Naive thymus-derived CD4-positive, alpha-beta T cell (primary cell): ENCODE measurements at places on chromosomes 6 and 20. TPM values are rescaled to one million over a fixed set of nuclear protein-coding genes. Genes with fewer than 3 reads are reported as not detected.

DNA sequence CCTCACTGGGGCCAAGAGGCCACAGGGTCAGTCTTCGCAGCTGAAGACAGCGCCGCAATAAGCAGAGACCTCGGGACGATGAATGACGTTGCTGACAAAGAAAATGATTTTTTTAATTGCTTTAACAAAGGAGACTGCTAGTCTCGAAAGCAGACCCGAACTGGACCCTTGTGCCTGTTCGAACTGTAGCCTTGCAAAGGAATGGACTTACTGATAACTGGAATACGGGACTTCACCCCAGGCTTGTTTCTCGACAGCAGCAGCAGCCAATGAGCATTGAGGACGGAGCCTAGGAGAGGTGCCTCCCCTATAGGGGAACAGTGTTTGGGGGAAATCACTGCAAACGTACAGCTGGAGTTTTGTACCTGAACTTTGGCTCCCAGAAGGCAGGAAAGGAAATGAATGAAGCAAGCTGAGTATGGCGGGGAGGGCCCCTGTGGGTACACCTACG is 1.3 kb upstream of the TAF4 start:
- peak overlapping the region; percentile 78 for H3K27ac ChIP-seq
- no peaks in the 10 kb centered on the region for H3K36me3 ChIP-seq
- peaks cover 29% of the 10 kb centered on the region for H3K4me1 ChIP-seq
- H3K4me3 ChIP-seq: peak overlapping the region; percentile 64
- peak; percentile 26 for DNase-seq
- no peaks in the 10 kb centered on the region for H3K27me3 ChIP-seq

CASS4 gene
- polyA plus RNA-seq: 6.8 TPM

DNA sequence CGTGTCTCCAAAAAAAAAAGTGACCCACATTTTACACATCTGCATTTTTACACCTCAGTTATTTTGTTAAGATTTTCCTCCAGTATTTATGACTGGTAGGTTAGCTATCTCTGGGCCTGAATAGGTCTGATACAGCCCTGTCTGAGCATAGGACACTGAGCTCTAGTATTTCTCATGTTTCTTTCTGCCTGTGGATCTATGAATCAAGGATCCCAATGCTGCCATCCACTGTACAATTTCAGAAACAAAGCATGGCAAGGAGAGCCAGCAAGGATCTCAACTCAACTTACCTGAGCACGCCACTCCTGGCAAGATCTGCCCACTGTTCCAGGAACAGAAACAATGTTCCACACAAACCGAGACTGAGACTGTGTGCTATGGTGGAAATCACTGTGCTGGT is 36.4 kb upstream of the ENPP5 start:
- H3K27me3 ChIP-seq: no peaks in the 10 kb centered on the region
- no peak overlapping the region for H3K4me3 ChIP-seq
- no peaks in the 10 kb centered on the region for H3K36me3 ChIP-seq
- H3K27ac ChIP-seq: no peak overlapping the region

GRCh38 chr6:142236691-142237090 is 65.1 kb upstream of the ADGRG6 start:
- DNase-seq: no peak
- no peaks in the 10 kb centered on the region for H3K36me3 ChIP-seq
- no peaks in the 10 kb centered on the region for H3K27me3 ChIP-seq
- H3K4me3 ChIP-seq: no peak overlapping the region
